ENCODE measurements at places on chromosomes 6 and 20.

DNA sequence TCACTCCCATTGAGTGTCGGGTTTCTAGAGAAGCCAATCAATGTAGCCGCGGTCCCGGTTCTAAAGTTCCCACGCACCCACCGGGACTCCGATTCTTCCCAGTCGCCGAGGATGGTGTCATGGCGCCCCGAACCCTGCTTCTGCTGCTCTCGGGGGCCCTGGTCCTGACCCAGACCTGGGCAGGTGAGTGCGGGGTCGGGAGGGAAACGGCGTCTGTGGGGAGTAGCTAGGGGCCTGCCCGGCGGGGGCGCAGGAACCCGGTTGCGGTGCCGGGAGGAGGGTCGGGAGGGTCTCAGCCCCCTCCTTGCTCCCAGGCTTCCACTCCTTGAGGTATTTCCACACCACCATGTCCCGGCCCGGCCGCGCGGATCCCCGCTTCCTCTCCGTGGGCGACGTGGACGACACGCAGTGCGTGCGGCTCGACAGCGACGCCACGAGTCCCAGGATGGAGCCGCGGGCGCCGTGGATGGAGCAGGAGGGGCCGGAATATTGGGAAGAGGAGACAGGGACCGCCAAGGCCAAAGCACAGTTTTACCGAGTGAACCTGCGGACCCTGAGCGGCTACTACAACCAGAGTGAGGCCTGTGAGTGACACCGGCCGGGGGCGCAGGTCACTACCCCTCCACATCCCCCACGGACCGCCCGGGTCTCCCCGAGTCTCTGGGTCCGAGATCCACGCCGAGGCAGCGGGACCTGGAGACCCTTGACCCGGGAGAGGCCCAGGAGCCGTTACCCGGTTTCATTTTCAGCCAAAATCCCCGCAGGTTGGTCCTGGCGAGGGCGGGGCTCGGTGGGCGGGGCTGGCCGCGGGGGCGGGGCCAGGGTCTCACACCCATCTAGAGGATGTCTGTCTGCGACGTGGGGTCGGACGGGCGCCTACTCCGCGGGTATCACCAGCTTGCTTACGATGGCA is 35.2 kb upstream of the HLA-G start:
- DNase-seq: peak; percentile 79

DNA sequence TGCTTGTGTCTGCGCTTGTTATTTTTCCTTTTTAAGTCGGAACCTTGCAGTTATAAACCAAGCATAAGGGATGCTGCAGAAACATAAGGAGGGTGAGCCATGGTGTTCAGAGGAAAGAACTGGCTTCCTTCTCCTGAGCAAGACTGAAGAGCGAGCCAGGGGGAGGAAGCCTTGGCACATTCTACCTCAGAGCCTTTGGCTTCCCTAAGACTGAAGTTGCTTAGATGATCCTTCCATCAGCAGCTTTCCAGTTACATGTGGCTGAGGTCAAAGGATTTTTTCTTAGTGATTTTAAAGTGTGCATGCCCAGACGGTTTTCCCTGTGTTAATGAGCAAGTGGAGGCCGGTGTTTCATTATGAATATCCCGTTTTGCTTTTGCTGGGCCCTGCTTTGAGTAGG is 363.8 kb downstream of the DOK5 start:
- DNase-seq: no peak

GRCh38 chr6:142413111-142413510 is 111.3 kb downstream of the ADGRG6 start:
- no peak for DNase-seq

- no peak for DNase-seq
Measured at GRCh38 chr6:150560004-150560883, 39.4 kb upstream of the PLEKHG1 start.

- DNase-seq: no peak
Measured at GRCh38 chr6:163147994-163148393, 266.5 kb upstream of the QKI start.

DNA sequence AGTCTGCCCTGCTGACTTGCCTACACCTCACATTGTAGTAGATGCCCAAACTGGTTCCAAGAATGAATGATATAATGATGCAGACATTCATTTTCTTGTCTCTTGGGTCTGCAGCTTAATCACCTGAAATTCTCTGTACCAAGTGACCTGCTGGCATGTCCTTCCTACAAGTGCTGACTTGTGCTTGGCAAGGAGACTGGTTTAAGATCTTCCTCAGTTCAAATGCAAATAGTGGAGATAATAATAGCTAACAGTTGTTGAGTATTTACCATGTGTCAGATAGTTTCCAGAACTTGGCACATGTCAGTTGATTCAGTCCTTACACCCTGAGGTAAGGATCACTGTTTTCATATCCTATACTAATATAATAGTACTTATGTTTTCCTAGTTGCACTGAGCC is 223.4 kb downstream of the SLC24A3 start:
- no peak for DNase-seq

DNA sequence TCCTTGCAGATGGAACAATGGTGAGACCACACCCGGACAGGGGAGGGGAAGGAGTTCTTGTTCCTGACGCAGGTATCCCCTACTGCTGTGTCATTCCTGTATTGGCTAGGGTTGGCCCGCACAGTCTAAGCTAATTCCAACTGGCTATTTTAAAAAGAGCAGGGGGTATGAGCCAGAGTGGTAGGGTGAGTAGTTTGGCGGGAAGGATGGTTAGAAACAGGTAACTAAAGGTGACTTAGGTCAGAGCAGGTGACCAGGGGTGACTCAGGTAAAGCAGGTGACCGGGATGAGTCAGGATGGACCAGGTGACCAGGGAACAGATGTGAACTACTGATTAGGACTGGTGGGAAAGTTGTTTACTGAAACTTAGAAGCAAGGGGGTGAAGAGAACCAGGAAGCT is 58.0 kb downstream of the ZNF292 start:
- no peak for DNase-seq

DNA sequence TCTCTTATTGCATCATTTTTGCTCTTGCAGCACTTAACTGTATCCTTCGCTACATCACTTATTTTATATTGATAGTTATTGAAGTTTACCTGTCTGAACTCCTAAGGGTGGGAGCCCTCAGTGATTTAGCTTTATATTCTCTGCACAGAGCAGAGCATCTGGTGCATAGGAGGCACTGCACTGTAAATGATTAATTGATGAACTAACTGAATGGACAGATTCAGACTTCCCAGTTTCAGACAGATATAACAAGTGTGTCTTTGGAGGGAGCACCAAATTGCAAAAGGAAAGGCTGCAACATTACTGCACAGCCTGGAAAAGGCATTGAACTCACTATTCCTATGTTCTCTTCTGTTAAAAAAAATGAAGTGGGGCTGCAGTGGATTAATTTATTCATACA is 160.3 kb downstream of the EDN1 start:
- no peak for DNase-seq

DNA sequence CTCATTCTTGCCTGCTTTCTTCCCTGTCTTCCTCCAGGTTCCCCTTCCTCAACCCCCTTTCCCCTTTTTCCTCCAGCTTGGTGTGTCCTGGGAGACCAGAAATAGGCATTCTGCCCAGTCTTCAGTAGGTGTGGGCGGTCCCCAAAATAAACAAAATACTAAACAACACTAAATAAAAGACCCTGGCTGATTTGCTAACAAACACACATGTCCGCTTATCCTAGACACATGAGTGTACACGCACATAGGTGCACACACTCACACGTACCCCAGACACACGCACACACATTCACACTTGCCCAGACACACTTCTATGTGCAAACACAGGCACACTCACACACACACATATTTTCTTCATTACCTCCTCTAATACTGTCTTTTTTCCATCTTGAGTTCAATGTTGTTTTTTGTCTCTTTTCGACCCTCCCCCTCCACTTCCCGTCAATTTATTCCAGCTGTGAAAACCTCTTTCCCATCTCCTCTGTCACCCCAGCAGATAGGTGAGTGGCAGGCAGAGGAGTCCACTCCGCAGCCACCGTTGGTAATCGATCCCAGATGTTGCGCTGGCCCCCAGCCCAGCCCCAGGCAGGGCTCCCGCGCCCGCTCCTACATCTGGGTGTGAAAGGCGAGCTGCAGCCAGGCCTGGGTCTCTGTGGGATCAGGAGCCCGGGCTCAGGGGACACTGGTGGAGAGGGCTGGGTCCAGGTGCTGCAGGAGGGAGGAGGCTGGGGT is 56.9 kb upstream of the FOXP4 start:
- no peak for DNase-seq

DNA sequence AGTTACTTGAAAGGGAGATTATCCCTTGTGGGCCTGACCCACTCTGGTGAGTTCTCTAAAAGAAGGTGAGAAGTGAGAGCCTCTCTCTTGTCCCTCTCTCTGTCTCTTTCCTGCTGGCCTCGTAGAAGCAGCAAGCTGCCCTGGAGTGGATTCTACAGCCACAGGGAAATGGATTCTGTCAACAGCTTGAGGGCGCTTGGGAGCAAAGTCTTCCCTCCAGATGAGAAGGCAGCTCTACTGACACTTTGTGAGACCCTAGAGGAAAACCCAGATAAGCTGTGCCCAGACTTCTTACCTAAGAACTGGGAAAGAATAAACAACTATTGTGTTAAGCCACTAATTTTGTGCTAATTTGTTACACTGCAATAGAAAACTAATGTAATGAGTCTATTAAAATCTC is 39.9 kb downstream of the ANKRD60 start:
- DNase-seq: no peak

DNA sequence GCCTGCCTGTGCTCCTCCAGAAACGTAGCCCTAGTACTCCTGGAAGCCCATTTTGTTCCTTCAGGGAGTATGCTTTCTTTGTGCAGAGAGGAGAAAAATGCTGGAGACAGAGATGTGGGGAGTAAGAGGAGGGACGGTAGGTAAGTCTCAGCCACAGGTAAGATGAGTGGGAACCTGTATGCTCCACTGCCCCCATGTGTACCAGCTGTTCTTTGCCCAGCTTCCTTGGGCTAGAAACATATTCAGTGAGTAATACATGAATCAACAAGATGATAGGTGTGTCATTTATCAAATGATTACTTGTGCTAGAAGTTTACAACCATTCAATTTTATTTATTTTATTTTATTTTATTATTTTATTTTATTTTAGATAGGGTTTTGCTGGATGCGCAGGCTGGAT is 13.6 kb upstream of the CEP85L start:
- peak; percentile 33 for DNase-seq

DNA sequence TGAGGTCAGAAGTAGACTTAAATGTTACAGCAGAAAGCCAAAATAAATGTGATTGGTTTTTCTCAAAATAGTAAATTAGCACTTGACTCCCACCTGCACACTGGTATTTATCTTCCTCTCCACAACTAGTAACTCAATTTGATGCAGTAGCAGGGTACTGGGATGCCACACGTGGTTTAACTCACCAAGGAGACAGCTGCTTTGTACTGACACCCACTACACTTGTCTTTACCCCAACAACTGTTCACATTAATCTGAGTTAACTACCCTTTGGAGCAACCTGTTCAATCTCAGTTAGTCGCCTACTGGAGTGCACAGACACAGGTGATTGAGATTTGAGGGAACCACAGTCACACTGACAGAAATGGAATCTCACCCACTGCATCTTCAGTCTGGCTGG is 242.1 kb downstream of the PRKN start:
- DNase-seq: no peak

GRCh38 chr6:18219591-18219990 is 44.7 kb downstream of the DEK start:
- DNase-seq: no peak

DNA sequence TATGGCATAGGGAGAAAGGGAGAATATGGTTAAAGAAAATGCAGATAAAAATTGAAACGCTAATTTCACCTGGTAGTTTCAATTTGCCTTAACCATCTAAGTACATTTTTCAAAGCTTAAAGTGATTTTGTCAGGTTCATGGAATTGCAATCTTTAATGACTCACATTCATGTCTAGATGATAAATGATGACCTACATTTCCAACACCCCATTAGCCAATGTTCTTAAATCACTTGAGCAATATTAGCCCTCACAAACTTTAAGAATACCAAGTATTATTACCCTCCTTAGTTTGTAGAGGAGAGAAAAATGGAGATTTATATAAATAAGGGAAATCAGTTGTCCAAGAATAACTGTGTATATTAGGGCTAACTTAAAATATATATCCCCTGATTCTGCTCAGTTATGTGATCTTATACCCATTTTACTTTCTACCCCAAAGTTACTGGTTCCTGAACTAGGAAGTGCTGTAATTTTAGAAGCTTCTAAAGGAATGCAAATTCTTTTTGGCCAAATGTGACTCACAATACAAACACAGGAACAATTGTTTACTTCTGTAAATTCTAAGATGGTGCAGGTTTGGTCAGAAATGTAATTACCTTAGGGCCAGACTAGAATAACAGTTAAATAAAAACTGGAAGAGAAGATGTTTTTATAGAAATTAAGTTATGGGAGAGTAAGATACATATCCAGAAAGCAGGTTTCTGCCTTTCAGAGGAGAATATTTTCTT is 34.5 kb downstream of the TPBG start:
- no peak for DNase-seq

- DNase-seq: no peak
Measured at GRCh38 chr6:113361014-113361645, 496.0 kb upstream of the MARCKS start.

DNA sequence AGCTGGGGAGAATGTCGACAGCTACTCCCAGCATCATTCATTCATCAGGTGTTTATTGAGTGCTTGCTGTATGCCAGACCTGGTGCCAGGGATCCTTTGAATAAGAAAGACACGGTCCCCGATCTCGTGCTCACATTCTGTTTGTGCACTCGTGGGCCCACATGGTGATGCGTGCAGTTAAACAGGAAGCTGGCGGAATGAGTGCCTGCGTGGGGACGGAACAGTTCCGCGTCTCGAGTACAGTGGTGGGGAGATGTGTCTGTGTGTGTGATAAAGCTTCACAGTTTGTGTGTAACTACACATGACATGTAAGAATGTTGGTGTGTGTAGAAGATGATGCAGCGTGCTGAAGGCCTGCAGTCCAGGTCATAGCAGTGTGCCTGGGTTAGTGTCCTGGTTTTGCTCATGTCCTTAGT is 6.5 kb downstream of the RBM38 start:
- peak; percentile 65 for DNase-seq

Data from CD4-positive, alpha-beta T cell treated with Interleukin-6 at 100 ng/mL for 8 hours (primary cell).